NCI-H2081 treated with DMSO at 0.1 percent for 48 hours (cell line): ENCODE measurements at places on chromosomes 6 and 20.

DNA sequence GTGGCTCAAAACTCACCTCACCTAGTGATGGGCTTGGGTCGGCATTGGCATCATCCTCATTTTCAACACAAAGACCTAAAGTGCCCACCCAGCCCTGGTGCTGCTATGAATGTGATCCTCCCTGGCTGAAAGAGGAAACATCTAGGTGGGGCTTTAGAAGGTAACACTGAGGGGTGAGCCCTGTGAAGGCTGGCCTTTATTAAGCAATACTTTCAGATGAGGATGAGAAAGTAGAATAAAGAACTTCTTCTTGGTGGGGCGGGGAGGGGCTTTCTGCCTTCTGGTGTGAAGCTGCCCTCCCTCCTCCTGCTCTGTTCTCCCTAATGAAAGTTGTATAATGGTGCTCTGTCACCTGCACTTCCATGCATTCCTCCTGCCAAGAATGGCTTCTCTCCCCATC lies 133.0 kb upstream of the TRAF3IP2 start:
- DNase-seq: no peak

GRCh38 chr6:12417191-12417590 lies 127.0 kb downstream of the EDN1 start:
- no peak for DNase-seq

GRCh38 chr20:41331731-41332130 lies 8.9 kb upstream of the LPIN3 start:
- DNase-seq: no peak

DNA sequence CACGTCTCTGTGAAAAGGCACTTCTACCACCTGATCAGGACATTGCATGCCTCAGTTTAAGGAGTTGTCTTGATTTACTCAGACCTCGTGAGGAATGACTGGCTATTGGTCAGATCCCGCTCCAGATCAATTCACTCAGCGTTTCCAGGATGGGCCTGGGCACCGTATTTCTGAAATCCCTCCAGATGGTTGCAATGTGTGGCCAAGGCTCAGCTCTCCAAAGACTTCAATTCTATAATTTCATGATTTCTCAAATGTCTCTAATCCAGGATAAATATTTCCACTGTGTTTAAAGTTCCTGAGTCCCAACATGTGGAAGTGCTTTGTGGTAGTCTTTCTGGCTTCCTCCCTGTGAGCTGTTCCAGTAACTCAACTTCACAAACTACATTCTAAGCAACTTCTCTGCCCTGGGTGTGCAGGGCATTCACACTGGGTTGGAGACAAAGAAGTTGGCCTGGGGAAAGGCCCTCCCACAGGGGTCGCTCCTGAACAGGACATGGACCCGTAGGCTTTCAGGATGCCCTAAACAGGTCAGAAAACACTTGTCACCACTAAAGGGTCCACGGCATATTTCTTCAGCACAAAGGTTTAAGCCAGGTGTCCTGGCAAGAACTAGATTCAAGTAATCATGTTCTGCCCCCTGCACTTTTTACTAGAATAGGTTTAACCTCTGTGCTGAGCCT lies 212.1 kb downstream of the WDR27 start:
- no peak for DNase-seq

- DNase-seq: no peak
These were observed 258.7 kb downstream of the TAF4 start for GRCh38 chr20:61806995-61807394.

DNA sequence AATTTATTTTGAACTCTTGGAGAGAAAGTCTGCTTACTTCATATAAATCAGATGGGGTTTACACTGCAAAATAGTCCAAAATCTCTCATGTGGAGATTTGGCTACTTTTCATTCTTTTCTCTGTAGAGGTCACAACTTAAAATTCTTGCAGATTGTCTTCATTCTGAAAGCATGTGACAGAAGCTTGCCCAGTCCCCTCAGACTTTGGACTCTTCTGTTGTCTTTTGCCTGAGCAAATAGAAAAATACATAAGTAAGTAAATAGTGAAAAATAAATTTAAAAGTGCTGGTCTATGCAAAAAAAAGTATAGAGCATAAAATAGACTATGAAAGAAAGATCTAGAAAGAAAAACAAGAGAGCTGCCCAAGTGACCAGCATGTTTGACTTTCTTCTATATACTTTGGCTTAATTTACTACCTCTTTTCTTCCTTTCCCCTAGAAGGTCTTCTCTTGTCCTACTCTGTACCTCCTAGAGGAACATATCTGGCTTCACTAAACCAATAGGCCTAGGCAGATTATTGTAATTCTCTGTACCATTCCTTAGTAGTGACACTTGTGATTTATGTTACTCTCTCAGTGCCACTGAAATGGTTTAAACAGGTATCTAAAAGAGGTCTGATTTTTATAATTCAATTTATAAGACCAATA lies 260.9 kb downstream of the TENT5A start:
- no peak for DNase-seq

DNA sequence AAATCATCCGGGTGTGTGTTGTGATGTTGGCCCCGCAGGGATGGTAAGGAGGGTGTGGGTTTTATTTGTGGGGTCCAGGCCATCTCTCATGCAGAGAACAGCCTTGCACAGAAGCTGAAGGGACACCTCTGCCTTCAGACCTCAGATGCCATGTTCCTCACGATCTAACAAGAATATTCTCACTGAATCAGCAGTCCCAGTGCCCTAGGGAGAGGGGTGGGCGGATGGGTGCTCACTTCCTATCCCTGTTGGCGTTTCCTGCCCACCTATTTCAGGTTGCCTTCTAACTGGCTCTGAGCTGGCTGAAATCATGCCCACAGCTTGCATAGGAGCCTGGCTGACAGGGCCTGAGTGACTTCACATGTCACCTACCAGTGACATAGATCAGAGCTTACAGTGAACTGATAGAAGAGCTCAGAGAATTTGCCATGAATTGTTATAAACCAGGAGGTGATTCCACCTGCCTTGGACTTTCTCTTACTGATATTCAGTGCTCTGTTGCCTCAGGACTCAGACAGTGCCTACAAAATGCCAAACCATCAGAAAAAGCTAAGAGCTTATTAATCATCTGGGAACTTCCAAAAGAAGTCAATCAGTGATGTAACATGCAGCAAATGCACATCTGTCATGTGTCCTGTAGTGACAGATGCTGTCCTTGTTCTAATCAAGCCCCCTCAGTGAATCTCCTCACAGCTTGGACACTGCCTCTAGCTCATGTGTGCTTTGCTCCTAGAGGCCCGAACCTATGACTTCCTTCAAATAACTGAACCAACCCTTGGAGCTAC lies 285.8 kb upstream of the PRND start:
- DNase-seq: no peak

DNA sequence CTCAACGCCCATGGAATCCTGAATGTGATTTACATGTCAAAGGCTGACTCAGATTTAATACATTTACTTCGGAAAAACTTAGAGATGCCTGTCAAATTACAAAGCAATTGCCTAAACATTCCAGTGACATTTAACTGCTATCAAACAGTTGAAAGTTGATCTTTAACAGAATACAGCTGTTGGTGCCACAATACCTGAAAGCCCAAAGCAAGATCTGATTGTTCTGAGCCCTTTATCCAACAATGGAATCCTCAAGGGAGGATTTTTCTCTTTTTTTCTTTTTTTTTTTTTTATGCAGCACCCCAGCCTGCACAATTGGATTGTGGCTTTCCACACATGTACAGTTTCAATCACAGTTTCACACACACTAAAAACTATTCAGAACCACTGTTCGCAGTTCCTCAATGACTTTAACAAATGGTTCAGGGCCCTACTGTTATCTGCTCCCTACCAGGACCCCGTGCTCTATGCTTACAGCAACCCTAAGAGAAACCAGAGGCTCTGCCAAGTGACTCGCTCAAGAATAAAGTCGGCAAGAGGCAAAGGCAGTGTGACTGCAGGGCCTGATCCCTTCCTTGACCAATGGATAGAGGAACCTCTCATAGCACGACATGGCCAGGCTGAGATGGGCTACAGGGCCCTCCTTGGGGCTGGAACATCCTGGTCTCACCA lies 33.3 kb downstream of the EPB41L2 start:
- DNase-seq: no peak

DNA sequence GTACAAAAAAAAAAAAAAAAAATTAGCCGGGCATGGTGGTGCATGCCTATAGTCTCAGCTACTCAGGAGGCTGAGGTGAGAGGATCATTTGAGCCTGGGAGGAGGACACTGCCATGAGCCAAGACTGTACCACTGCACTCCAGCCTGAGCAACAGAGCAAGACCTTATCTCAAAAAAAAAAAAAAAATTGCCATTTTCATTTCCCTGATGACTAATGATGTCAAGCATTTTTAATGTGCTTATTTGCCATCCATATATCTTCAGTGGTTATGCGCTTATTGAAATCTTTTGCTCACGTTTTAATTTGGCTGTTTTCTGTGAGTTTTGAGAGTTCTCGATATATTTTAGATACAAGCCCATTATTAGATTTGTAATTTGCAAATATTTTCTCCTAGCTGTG lies 46.7 kb downstream of the PFDN4 start:
- no peak for DNase-seq

DNA sequence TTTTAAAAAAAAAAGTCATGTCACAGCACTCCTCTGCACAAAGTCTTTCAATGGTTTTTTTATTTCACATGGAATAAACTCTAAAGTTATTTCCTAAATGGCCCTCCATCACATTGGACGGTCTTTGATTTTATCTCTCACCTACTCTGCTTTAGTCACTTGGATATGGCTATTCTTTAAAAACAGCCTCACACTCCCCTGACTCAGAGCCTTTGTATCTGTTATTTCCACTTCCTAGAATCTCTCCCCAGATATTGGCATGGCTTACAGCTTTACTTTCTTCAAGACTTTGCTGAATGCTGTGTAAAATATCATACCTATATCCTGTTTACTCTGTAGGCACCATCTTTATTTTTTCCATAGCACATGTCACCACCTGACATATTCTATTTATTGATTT lies 194.7 kb upstream of the MCHR2 start:
- DNase-seq: no peak

- DNase-seq: no peak
These were observed 697.3 kb downstream of the TFAP2A start for GRCh38 chr6:9717568-9717967.

- DNase-seq: no peak
These were observed 3.8 kb downstream of the TXNDC5 start for GRCh38 chr6:7906741-7907140.

DNA sequence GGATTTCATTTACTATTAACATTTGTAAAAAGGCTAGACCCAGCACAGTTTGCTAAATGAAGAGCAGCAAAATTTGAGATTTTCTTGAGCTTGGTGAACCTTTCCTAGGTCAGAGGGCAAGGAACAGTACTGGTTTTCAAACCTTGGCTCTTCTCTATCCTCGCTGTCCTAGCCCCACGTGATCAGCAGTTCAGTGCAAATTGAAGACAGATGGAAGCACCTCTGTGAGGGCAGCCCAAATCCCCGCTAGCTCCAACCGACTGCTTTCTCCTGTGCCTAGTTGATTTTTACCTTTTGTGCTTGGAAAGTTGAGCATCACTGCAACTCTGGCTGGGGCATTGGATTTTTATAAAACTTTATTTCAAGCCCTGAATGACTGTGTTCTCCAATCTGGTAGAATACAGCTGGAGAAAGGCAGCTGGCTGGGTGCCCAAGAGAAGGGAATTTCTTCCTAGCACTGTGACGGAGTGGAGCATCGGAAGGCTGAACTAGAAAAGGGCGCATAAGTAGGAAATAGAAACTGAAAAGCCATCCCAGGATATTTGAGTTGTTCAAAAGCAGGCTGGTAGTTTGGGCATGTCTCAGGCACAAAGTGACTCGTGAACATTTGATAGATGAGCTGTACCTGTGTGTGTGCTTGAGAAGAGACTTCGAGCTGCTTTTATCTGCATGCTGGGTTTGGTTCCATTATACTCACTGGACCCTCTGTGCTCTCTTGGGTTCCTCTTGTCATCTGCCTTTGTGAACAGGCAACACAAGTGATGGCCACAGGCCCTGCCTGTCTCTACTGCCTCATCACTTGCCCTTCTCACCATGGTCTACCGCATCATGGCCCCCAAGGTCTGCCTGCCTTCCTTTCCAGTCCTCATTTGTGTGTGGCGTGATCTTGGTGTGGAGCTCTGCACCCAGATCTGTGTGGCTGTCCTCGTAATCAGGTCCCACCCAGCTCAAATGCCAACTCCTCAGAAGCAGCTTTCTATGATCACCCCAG lies 2.3 kb downstream of the RNF114 start:
- DNase-seq: no peak
